ENCODE measurements at places on chromosomes 7 and 10. TPM values are rescaled to one million over a fixed set of nuclear protein-coding genes. Genes with fewer than 3 reads are reported as not detected.

EXOC6 gene
- 12.5 TPM for total RNA-seq

CAMK2B gene
- total RNA-seq, result 0.15 TPM

DNA sequence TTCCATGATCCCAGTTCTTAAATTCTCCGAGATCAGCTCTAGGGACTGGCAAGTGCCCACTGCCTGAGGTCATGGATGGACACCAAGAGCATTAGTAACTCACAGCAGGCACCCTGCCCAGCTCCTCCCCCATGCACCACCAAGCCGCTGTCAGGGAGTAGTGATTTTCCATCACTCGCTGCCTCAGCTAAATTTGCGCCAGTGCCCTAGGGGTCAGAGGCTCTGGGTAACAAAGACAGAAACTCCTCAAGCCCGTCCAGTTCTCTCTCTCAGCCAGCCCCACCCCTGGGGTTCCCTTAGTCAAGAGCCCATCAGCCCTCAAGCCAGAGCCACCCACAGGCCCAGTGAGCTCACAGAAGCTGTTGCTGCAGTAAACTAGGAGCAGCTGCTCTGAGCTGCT, 30.0 kb downstream of the PAX2 start:
- peaks cover 82% of the 10 kb centered on the region for H3K27me3 ChIP-seq
- no peaks in the 10 kb centered on the region for H3K4me1 ChIP-seq
- H3K4me3 ChIP-seq, result no peak overlapping the region
- H3K27ac ChIP-seq, result no peak overlapping the region
- H3K36me3 ChIP-seq, result no peaks in the 10 kb centered on the region

GRCh38 chr10:90787393-90788198, 70.2 kb downstream of the HTR7 start:
- no peak overlapping the region for H3K27ac ChIP-seq
- peak; percentile 24 for DNase-seq
- H3K27me3 ChIP-seq, result no peaks in the 10 kb centered on the region
- no peaks in the 10 kb centered on the region for H3K4me1 ChIP-seq
- H3K4me3 ChIP-seq, result no peak overlapping the region
- H3K36me3 ChIP-seq, result no peaks in the 10 kb centered on the region

DNA sequence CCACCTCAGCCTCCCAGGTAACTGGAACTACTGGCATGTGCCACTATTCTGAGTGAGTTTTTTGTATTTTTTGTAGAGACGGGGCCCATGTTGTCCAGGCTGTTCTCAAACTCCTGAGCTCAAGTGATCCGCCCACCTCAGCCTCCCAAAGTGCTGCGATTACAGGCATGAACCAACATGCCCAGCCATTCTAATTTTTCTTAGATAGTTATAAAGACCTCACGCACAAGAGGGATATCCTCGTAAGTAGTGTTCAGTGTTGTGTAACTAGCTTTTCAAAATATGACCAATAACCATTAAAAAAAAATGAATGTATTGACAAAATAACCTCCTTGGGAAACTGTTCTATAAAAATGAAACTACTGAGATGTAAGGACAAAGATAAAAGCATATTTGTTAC, 90.5 kb upstream of the FERD3L start:
- no peaks in the 10 kb centered on the region for H3K27me3 ChIP-seq
- no peak for DNase-seq
- H3K4me1 ChIP-seq, result no peaks in the 10 kb centered on the region
- H3K4me3 ChIP-seq, result no peak overlapping the region
- H3K27ac ChIP-seq, result no peak overlapping the region

DNA sequence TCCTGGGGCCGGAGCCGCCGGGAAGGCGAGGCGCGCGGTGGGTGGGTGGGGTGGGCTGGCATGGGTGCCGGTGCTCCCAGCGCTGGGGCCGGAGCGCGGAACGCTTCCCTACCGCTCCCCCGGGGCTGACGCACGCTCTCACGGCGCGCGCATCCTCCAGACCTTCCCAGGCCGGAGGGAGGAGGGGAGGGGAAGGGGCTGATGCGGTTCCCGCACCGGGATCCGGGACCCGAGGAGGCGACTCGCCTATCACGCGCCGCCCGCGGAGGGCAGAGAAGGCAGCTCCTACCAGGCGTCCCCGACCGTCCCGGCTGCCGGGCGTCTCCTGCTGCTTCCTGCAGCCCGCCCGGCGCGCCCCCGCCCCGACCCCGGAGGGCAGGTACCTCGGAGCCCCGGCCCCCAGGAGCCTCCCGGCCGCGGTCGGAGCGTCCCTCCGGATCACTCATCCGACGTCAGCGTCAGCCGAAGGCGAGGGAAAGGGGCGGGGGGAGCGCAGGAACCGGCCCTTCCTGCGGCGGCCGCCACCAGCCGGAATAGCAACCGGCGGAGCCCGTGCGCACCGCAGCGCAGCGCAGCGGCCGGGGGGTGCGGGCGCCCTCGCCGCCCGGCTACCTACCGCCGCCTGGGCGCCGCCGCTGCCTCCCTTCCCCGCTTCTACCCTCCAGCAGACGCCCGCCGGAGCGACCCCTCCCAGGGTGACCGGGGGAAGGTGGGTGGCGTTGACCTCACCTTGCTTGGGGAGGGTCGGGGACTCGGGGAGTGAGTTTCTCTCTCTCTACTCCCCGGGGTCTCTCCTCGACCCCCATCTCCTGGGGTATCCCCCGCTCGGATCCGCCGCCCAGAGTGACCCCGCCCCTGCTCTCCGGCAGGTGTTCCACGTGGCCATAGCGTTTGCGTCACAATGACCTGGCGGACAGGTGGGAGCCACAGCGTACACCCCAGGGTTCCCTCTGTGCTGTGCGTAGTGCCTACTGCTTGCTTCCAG, at the start of gene ICA1:
TSS of gene ICA1 (minus strand) at position 457 of the 985 bp plus-strand sequence. CDS start 26,241 bp downstream, outside the sequence.
- H3K27ac ChIP-seq, result peak within 1 kb of the TSS; percentile 71
- peak; percentile 72 for DNase-seq
- no peaks in the 10 kb centered on the region for H3K27me3 ChIP-seq
- H3K4me3 ChIP-seq, result peak within 1 kb of the TSS; percentile 99
- H3K36me3 ChIP-seq, result peaks cover 3% of the 10 kb centered on the region
- peaks cover 7% of the 10 kb centered on the region for H3K4me1 ChIP-seq
